ENCODE measurements at places on chromosomes 2 and 18.

DNA sequence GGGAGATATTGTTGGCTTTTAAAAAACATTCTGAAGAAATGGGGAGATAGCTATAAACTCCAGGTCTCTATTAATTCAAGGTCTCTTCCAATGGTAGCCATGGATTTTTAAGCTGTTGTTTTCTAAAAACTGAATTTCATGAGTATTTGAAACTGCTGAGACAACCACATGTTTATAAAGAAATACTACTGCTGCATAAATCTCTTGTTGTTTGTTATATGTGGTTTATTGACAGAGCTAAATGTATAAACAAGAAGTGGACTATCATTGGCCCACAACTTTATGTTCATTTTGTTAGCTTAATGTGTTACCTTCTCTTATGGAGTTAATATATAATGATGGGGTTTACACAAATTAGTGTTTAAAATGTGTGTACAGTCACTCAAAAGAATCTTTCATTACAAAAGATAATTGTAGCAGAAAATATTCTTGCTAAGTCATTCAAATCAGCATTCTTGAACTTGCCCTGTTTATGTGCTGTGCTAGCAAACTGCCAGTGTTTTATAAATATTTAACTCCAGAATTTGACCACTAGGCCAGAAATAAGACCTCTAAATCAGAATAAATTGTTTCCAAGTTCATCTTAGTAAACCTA, 242.1 kb downstream of the TMX3 start:
- DNase-seq = no peak

GRCh38 chr18:35128675-35129074, 87.5 kb downstream of the MAPRE2 start:
- no peak for DNase-seq

DNA sequence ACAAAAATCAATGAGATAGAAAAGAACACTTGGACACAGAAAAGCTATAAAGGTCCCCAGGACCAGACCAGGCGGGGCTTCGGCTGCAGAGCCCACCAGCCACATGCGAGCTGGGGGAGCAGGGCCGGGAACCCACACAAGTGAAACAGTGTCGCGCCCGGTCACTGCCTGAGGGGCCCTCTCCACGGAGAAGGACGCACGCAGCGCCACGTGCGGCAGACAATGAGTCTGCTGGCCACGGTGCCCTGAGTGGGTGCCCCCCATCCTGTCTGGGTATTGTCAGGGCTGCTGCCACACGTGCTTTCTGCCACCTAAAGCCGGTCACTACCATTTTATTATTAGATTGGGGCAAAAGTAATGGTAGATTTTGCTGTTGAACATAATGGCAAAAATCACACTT, 207.9 kb upstream of the HDAC4 start:
- DNase-seq = no peak

GRCh38 chr18:2150566-2150965, 420.7 kb downstream of the METTL4 start:
- DNase-seq = no peak

- DNase-seq = no peak
Measured at GRCh38 chr2:15050483-15050882, 418.0 kb downstream of the LRATD1 start.

DNA sequence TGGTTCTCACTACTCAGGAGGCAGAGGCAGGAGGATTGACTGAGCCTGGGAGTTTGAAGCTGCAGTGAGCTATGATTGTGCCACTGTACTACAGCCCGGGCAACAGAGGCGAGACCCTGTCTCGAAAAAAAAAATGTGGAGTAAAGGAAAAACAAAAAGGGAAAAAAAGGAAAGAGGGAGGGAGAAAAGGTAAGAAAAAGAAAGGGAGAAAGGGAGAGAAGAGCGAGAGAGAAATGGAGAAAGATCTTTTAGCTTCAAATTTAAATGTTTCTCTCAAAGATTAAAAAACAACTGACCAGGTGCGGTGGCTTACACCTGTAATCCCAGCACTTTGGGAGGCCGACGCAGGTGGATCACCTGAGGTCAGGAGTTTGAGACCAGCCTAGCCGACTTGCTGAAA, 7.9 kb upstream of the RNF138 start:
- no peak for DNase-seq

DNA sequence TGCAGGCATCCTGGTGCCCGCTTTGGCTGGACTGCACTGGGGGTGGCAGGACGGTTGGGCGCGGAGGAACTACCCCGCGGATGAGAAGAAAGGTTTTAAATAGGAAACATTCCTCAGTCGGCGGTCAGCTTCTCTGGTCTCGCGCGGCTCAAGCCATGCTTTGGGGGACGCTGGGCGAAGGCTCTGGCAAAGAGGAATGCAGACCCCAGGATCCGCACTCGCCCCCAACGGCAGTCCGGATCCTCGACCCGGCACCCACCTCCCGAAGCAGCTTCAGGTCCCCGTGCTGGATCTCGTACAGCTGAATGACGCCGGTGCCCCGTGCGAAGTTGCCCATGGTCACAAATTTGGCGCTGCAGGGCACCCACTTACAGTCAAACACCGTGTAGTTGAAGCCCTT, 686 bp upstream of the PNO1 start:
- no peak for DNase-seq

GRCh38 chr2:71997843-71998242, 149.8 kb downstream of the CYP26B1 start:
- DNase-seq = no peak

DNA sequence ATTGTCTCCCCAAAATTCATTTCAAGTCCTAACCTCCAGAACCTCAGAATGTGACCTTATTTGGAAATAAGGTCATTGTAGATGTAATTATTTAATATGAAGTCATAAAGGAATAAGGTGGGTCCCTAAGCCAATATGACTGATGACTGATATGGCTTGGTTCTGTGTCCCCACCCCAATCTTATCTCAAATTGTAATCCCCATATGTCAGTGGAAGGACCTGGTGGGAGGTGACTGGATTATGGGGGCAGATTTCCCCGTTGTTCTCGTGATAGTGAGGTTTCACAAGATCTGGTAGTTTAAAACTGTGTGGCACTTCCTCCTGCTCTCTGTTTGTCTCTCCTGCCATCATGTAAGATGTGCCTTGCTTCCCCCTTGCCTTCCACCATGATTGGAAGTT, 43.0 kb upstream of the BCL11A start:
- no peak for DNase-seq

DNA sequence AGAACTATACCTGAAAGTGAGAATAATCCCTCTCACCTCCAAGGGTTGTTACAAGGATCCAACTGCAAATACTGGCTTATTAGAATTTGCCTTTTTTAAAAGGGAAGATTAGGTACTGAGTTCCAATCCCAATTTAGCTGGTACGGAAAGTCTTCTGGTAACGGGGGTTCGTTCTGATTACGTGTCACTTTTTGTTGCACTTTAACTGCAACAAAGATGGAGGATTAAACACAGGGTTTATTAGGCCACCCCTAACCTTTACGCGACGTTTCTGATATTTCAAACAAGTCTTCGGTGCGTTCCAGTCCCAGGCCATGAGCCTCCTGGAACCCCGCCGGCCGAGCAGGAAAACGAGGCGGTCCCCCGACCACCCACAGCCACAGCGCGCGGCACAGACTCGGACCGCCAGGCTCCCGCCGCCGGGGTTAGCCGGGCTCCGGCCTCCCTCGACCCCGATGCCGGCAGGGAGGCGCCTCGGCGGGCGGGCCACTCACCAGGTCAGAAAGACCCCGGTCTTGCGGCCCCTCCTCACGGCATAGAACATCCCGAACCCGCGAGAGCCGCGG, 411 bp downstream of the RNASEH1 start:
- no peak for DNase-seq

GRCh38 chr2:130303169-130303568, 39.5 kb upstream of the IMP4 start:
- no peak for DNase-seq

DNA sequence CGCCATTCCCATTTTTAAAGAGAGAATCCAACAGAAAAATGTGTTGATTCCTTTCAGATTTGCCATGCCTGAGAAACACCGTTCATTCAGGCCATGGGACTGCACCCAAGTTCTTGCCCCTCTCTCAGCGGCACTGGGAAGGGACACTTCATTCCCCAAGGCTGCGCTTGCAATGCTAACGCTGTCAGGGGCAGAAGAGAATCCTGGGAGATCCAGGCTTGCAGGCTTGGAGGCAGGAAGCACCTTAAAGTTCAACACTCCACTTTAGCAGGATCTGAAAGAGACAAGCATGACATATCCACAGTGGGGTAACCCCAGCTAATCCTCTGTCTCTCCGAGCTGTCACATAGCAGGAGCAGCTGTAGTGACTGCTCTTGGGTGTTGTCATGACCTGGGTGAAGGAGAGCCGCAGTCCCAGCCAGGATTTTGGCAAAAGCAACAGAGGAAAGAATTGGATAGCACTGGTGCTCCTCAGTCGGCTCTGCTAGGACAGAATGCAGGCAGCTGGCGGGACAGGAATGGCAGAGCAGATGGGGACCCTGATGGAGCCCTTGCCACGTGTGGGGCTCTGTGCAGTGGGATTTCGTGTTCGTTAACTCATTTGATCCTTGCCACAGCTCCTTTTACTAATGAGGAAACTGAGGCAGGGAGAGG, 22.0 kb upstream of the ODC1 start:
- no peak for DNase-seq

DNA sequence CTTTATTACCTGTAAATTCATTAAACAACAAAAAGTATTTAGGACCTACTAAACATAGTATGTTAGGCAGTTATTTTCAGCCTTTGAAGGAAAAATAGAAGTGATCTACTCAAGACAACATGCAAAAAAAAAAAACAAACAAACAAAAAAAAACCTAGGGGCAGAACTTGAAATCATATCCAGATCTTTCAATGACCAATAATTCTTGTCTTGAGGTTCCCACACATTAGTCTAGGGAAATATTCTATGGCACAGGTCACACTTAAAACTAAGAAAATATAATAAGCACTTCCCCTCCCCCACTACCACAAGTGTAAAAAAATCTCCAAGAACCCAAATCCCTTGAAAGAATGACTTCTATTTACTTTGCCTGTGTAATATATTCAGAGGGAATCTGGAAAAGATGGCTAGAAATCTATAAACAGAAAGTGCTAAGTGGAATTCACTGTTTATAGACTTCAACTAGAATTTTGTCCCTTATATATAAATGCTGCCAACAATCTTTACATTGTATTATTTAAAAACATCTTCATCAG, 3.5 kb downstream of the PELI1 start:
- no peak for DNase-seq

DNA sequence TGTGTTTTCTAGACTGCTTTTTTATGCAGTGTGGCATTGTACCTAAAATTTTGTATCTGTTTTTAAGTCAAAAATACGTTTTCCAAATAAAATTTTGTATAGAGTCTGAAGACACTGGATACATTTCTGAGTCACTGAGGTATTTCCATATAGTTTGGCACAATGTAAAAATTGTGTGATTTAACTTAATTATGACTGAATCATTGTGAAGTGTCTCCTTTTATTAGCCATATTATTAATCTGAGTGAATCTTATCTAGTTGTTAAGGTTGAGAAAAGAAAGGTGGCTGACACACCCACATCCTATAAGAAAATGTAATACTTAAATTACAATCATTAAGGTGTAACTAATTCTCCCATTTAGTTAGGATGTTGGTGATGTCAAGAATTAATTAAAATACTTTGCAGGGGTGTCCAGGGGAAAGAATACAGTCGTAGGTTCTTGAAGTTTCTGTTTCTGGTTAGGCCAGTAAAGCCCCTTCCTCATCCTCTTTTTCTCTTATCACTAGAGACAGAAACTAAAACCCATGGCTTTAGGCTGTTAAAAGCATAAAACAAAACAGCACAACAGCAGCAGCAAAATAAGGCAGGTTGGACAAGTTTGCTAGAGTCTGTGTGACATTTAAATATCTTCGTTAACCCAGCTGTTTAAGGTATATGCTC, 71.6 kb downstream of the UBE2E3 start:
- no peak for DNase-seq

- no peak for DNase-seq
Measured at GRCh38 chr2:4551691-4552474, 848.5 kb downstream of the DCDC2C start.

DNA sequence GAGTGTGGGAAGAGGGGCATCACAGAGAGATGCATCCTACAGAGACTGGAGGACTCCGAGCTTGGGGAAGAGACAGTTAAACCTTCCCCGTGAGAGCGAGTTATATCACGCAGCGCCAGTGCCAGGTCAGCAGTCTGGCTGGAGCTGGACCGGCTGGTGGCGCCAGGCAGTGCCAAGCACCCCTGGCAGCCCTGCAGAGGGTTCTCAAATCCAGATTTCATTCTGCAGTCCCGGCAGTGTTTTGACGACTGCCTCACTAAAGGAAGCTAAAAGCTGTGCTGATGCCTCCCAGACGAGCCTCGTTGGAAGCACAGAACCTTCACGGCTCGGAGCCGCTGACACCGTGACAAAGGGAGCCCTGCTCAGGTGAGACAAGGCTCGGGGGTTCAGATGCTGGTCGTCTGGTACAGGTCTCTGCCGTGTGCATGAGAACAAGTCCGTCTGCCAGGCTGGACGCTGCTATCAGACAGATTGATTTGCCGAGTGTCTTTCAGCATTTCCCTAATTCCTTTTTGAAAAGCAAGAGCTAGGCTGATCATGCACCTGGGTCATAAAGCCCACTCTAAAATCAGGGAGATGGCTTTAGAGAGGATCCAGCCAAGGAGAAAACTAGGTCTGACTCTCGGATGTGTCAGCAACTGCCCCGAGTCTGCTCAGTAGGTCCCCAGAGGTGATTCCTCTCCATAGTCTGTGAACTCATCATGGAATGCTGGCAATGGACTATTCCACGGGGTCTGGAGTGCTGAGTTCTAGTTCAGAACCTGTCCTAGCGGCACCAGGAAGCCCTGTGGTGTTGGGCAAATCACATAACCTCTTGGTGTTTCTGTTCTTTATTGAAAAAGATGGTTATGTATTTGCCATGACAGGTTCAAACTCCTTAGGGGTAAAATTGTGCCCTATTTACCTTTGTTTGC, 240.6 kb downstream of the SOX11 start:
- DNase-seq = no peak

- no peak for DNase-seq
Measured at GRCh38 chr2:205673312-205673711, 9.0 kb upstream of the NRP2 start.

- peak; percentile 60 for DNase-seq
Measured at GRCh38 chr2:88187038-88187676, 17.0 kb downstream of the THNSL2 start.

- DNase-seq = no peak
Measured at GRCh38 chr2:230723363-230723762, 10.7 kb downstream of the CAB39 start.

DNA sequence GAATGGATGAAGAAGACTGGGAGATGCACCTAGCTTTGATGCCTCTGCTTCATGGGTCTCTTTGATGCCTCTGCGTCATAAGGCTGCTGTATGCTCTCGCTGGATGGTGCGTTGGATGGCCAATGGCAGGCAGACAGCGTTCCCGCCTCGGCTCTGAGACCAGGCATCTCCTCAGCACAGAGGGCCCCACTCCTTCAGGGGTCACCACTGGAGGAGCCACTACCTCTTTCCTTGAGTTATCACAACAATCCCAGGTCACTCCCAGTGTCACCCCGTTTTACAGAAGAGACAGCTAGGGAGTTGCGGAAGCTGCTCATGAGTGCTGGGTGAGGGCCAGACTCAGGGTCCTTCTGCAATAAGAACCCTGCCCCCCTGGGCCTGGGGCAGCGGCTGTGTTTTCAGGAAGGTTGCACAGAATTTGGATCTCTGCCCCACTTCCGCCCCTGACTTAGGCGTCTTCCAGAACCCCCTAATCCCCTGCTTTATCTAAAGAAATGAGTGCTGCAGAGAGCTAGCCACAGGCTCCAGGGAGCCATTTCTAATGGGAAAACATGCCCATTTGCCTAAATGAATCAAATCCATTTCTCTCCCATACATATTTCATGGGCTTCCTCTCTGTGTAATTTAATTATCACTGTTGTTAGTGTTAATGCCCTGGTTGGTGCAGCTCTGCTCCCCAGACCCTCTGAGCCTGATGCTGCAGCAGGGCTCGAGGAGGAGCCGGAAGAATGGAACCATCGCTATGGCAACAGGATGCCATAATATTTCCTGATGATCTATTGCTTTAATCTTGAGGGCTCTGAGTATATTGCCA, 131.8 kb upstream of the HS6ST1 start:
- DNase-seq = no peak
